A673 (cell line): ENCODE measurements at places on chromosomes 3 and 15. TPM values are rescaled to one million over a fixed set of nuclear protein-coding genes. Genes with fewer than 3 reads are reported as not detected.

Gene RFC4
- total RNA-seq, result 116 and 120 TPM in 2 replicates

Gene AADACL2
- not detected in 2 replicates for total RNA-seq

Gene PLA2G4B
- total RNA-seq, result 7.4 and 12.0 TPM in 2 replicates

Gene TFG
- 150 and 157 TPM in 2 replicates for total RNA-seq

Gene TOP2B
- total RNA-seq, result 154 and 177 TPM in 2 replicates

Gene LMAN1L
- total RNA-seq, result 0.80 TPM in 1 of 2 replicates, not detected in the other

Gene ACTC1
- total RNA-seq, result not detected in 2 replicates

Gene LIPH
- total RNA-seq, result 6.2 and 12.1 TPM in 2 replicates

Gene TMF1
- total RNA-seq, result 12.4 and 14.2 TPM in 2 replicates

Gene KCNAB1
- not detected in 2 replicates for total RNA-seq

Gene RNU5B-1
- not detected in 2 replicates for total RNA-seq

Gene COL6A6
- total RNA-seq, result not detected in 2 replicates

Gene ARPP19
- total RNA-seq, result 173 and 186 TPM in 2 replicates

Gene B2M
- total RNA-seq, result 1,596 and 1,873 TPM in 2 replicates

Gene EPHB3
- 15.6 and 19.4 TPM in 2 replicates for total RNA-seq

Gene GPR62
- total RNA-seq, result not detected in 2 replicates

Gene IGSF11
- not detected in 2 replicates for total RNA-seq

Gene SCN11A
- total RNA-seq, result not detected in 2 replicates

Gene GRK7
- not detected in 2 replicates for total RNA-seq

Gene ZFAND6
- total RNA-seq, result 41.4 and 42.8 TPM in 2 replicates

Gene OR5K2
- total RNA-seq, result not detected in 2 replicates

Gene PEX5L
- not detected in 2 replicates for total RNA-seq

Gene CCR9
- not detected in 2 replicates for total RNA-seq

Gene ADGRG7
- 2.4 and 2.7 TPM in 2 replicates for total RNA-seq

Gene TRPC1
- total RNA-seq, result 0.88 and 1.3 TPM in 2 replicates

Gene DAPK2
- total RNA-seq, result 15.7 and 19.2 TPM in 2 replicates

Gene CDHR4
- 0.48 TPM in 1 of 2 replicates, not detected in the other for total RNA-seq

Gene MAGEL2
- not detected in 2 replicates for total RNA-seq

Gene ADAMTS17
- 0.15 TPM in 1 of 2 replicates, not detected in the other for total RNA-seq

Gene ITIH3
- total RNA-seq, result not detected in 2 replicates

Gene SCAMP2
- total RNA-seq, result 77.9 and 94.4 TPM in 2 replicates

Gene SV2B
- 3.5 and 3.9 TPM in 2 replicates for total RNA-seq

Gene IQCH
- total RNA-seq, result 1.7 and 2.5 TPM in 2 replicates
